ENCODE measurements at places on chromosomes 12 and 14. TPM values are rescaled to one million over a fixed set of nuclear protein-coding genes. Genes with fewer than 3 reads are reported as not detected.

Gene RPAP3
- 10.6 TPM for total RNA-seq

Gene PGF
- total RNA-seq = 0.28 TPM

Gene CDCA3
- 23.5 TPM for total RNA-seq

Gene INHBC
- total RNA-seq = not detected

Gene ADAM20
- 0.18 TPM for total RNA-seq
